ENCODE measurements at places on chromosomes 7 and 10. TPM values are rescaled to one million over a fixed set of nuclear protein-coding genes. Genes with fewer than 3 reads are reported as not detected.

The SNCG gene
- total RNA-seq, result not detected

The DYNC1I1 gene
- total RNA-seq, result not detected

The LMOD2 gene
- total RNA-seq, result not detected

The MACC1 gene
- 0.18 TPM for total RNA-seq

The TMEM225B gene
- 1.3 TPM for total RNA-seq
